EH (cell line): ENCODE measurements at places on chromosomes 7 and 10.

DNA sequence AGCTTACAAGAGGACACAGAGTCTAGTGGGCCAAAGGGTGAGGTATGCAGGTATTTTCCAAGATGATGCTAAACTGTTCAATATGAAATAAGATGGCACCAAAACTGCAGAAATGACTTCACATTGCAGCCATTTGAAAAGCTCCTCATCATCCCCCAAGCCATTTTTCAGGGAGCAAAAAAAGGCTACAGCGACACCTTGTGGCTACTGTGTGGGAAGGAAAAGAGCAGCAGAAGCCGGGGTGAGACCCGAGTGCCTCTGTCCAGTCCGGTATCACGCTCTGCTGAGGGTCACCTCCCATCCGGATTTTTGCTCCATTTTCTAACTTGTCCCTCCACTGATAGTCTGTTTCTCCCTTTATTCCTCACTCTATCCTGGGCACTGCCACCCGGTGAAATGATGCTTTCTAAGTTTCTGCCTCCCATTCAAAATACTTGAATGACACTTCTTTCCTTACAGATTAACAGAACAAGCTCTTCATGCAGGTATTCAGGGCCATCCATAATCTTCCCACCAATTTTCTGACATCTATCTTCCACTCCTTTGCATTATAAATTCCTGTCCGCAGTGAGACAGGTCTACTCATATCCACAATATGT is 220.2 kb downstream of the DGKI start:
- DNase-seq, result peak; percentile 60

- no peak for DNase-seq
Observed at GRCh38 chr10:18099415-18099814, 40.8 kb upstream of the CACNB2 start.

- DNase-seq, result no peak
Observed at GRCh38 chr7:56124981-56125380, 8.8 kb upstream of the NUPR2 start.

- peak; percentile 77 for DNase-seq
Observed at GRCh38 chr10:14712991-14713424, 61.7 kb downstream of the FAM107B start.

GRCh38 chr7:142383841-142384492 is 126.1 kb upstream of the PRSS58 start:
- DNase-seq, result peak; percentile 52

DNA sequence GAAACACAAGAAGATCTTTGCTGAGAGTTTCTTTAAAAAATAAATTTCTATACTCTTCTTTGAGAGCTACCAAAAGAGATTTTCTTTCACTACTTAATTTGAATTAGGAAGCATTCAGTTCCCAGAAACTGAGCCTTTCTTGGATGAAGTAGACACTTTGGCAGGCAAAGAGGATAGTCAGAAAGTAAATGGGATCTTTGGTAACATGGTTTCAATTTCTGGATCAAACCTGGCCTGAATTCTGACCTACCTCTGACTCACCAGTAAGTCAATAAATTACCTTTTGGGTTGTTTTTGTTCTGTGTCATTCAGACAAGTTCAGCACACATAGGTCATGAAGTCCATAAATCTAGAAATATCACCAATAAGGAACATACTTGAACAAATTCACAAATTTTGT is 26.8 kb upstream of the CABCOCO1 start:
- DNase-seq, result peak; percentile 35

DNA sequence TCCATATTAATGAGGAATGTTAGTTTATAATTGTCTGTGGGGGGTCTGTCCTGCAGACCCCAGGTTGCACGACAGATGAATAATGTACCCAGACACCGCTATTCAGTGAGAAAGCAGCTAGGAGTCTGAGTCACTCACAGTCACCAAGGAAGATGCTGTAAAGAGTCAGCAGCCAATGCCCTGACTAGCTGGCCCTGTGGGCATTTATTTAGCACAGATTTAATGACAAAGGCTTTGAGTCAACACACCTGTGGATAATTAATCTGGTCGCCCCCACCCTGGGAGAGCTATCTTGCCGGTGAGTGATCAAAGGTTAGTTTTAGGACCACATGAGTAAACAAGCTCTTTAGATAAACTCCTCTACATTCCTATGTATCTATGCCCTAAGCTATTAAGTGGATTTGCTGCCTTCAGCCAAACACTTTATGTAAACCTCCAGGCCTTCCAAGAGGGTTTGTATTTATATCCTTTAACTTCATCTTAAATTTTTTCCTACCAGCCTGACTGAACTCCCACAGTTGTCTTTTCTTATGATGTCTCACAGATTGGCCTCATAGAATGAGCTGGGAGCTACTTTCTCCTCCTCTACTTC is 180.0 kb upstream of the ADCY1 start:
- no peak for DNase-seq

- DNase-seq, result no peak
Observed at GRCh38 chr10:101266381-101267289, 37.4 kb upstream of the LBX1 start.

DNA sequence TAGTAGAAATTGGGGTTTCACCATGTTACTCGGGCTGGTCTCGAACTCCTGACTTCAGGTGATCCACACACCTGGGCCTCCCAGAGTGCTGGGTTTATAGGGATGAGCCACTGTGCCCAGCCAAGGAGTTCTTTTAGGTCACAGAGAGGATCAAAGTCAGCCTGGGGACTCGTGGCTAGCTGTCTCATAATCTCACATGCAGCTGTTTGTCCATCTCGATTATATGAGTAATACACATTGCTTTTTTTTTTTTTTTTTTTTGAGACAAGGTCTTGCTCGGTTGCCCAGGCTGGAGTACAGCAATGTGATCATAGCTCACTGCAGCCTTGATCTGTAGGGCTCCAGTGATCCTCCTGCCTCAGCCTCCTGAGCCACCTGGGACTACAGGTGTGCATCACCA is 2.2 kb downstream of the IFT22 start:
- DNase-seq, result no peak

- DNase-seq, result no peak
Observed at GRCh38 chr7:140675726-140676125, 3.0 kb downstream of the ADCK2 start.

- no peak for DNase-seq
Observed at GRCh38 chr10:28705472-28705871, 28.2 kb downstream of the BAMBI start.

DNA sequence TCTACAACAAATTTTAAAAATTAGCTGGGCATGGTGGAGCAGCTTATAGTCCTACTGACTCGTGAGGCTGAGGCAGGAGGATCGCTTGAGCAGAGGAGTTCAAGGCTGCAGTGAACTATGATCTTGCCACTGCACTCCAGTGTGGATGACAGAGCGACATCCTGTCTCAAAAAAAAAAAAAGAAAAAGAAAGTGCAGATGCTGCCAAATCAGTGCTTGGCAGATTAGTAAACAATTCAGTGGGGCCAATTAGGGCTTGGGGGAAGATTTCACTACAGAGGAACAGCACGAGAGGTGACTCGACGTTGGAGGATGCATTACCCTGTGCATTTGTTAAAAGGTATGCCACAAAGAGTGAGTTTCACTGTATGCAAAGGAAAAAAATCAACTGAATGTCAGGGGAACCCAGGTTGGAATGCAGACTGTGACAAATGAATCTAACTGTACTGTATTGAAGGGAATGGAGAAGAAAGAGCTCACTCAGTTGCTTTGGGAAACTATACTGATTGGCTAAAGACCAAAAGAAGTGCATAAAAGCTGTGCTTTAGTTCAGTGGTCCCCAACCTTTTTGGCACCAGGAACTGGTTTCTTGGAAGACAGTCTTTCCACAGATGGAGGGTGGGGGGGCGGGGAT is 31.6 kb downstream of the GARIN1A start:
- peak; percentile 62 for DNase-seq

GRCh38 chr10:68470300-68470699 is 1.5 kb downstream of the DNA2 start:
- DNase-seq, result no peak

DNA sequence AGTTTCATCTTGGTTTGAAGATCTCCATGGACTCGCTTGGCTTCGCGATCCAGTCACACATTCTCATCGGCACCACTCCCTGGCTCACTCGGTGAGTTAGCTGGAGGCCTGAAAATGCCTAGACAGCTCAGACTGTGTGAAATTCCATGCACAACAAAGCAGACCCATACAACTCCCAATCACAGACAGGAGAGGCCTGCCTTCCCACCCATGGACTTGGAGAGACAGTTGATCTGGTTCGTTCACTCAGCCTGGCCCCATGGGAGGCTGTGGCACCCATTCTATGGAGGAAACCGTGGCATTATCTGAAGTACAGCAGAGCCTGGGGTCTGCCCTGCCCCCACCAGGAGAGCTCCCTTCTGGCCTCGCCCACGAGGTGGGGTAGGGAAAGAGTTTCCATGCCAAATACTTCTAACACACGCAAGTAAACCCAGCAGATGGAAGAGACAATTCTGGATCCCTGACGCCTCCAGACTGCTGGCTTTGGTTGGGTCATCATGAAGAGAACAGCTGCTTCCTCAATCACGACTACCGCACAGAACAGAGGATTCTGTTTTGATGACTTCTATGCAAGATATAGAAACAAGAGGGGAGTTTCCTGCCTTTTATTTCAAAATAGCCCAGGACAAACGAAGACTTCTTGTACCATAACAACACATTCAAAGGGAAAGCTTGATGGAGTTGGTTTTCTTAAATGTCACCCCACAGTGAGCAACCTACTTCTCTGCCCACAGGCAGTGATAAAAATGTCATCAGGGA is 15.9 kb downstream of the FAM53B start:
- no peak for DNase-seq

GRCh38 chr10:118781541-118781940 is 26.8 kb upstream of the CACUL1 start:
- no peak for DNase-seq

DNA sequence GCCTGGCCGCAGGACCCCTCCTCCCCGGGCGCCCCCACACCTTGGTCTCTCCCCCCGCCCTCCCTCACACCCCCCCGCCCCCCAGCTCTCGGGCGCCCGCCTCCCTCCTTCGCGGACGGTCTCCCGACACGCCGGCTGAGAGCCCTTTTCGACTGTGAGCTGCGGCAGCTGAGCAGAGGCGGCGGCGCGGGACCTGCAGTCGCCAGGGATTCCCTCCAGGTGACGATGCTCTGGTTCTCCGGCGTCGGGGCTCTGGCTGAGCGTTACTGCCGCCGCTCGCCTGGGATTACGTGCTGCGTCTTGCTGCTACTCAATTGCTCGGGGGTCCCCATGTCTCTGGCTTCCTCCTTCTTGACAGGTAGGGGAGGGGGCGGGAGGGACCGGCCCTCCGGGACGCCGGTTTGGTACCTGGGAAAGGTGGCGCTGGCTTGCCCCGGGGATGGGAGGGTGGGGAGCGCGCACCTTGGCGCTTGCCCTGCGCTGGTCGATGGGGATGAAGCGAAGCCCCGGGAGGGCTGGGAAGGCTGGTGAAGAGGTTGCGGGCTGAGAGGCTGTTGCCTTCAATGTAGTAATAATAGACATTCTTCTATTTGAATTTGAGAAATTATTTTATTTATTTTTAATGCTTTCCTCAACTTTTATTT is at the start of gene BMPER:
Gene BMPER (plus strand): TSS at position 151 of the 644 bp plus-strand sequence. CDS start 75 bp downstream, at position 226.
- DNase-seq, result peak; percentile 53

GRCh38 chr10:14180911-14181566 is 149.7 kb downstream of the FRMD4A start:
- no peak for DNase-seq

- DNase-seq, result no peak
Observed at GRCh38 chr7:49261928-49262327, 337.6 kb downstream of the CDC14C start.

- DNase-seq, result peak; percentile 57
Observed at GRCh38 chr7:44065431-44066110, at the start of gene PGAM2. Gene PGAM2, minus strand, starts transcription at chr7:44065567. Its CDS starts 38 bp downstream, at chr7:44065529.

GRCh38 chr7:134645935-134646334 is 718 bp upstream of the BPGM start:
- DNase-seq, result peak; percentile 63

DNA sequence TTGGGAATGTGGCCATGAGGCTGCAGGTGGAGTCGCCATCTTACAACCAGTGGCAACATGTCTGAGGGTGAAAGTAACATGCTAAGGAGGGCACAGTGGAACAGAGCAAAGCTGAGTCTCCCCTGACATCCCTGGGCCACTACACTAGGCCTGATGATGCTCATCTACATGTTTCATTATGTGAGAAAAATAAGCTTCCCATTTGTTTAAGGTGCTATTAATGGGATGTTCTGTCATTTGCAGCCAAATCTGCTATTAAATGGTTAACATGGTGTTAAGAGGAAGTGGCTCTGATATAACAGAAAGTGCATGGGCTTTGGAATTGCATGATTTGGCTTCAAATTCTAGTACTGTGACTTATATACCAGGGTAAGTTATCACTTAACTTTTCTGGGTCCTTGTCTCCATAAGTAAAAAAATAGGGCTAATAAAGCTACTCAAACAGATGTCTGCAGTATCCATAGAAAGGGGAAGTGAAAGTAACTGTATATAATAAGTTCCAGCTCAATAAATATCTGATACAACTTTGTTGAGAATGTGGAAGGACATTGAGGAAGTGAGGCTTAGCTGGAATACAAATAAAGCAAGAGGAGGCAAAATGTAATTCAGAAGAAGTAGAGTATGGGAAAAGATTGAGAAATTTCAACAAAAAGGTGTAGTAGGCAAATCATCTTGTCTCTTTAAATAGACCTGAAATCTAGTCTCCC is 158.9 kb downstream of the RTKN2 start:
- DNase-seq, result no peak

DNA sequence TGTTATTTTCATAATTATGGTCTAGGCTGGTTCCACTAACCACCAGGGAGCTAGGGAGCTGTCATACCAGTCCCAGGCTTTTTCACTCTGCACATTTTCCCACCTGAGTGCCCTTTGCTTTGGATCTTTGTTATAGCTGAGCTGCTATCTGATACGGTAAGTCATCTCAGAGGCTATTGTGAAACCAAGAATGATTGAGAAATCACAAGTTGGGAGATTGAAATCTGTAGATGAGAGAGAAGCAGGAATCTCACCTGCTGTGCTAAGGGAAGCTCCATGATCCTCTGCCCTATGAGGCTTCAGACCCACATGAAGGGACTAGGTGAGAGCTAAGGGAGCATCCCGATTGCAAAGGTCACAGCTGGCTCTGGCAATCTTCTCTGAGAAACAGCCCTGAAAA is 307.8 kb downstream of the REEP3 start:
- no peak for DNase-seq

DNA sequence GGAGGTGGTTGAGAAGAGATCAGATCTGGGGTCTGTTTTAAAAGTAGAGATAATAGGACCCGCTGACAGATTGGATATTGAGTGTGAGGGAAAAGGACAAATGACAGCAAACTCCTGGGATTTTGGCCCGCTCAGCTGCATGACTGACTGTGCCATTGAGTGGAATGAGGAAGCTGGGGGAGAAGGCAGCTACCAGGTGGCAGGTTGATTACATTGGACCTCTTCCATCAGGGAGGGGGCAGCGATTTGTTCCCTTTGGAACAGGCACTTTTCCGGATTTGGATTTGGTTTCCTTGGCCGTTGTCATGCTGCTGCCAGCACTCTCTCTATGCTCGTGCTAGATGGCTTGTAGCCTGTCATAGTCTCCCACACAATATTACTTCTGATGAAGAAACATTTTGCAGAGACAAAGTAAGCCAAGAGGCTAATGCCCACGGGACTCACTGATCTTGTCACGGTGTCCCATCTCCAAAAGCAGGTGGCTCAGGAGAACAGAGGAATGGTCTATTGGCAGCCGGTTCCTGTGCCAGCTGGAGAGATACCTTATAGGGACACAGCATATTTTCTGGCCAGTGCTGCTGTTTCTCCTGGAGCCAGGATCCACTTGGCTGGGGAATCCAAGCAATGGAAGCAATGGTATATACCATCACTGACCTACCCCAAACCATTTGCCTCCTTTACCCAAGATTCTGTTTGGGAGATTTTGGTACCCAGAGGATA is 69.1 kb upstream of the WAC start:
- DNase-seq, result no peak

GRCh38 chr7:73436031-73436929 is 2.7 kb downstream of the FZD9 start:
- peak; percentile 45 for DNase-seq

- peak; percentile 4 for DNase-seq
Observed at GRCh38 chr7:120941064-120941463, 9.5 kb upstream of the ING3 start.
